ENCODE measurements at places on chromosomes 7 and 10.

DNA sequence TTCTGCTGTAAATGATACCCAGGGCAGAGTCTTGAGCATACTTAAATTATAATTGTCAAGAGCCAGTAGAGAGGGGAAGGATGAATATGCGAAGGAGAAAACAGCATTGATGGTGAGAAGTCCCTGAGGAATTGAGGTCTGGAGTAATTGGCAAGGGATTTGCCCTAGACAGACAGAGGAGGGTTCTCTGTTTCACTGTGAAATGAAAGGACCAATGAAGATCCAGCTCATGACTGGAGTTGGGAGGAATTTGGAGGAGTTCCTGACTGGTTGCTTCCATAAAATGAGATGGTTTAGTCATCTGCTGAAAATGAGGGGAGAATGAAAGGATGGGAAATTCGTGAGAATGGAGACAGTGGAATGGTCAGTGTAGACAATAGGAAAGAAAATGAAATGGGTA, 6.8 kb downstream of the PRPF18 start:
- DNase-seq, result no peak

- DNase-seq, result no peak
Observed at GRCh38 chr7:17988141-17988540, 39.5 kb downstream of the PRPS1L1 start.

- DNase-seq, result no peak
Observed at GRCh38 chr7:66867198-66867790, 53.7 kb upstream of the TMEM248 start.

DNA sequence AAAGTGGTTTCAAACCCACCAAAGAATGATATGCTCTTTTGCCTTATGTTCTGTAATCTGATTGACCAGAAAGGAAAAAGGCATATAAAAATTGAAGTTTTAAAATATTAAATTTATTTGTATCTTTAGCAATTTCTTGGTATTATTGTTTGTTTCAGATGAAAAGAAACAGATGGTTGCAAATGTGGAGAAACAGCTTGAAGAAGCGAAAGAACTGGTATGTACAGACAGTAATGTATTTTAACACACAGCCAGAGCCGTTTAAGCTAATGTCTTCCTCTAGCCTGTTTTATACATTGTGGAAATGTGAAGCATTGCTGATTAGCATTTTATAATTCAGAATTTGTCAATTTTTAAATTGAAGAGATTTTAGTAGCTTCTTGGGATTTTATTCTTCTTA, 13.4 kb downstream of the VTI1A start:
- DNase-seq, result no peak

DNA sequence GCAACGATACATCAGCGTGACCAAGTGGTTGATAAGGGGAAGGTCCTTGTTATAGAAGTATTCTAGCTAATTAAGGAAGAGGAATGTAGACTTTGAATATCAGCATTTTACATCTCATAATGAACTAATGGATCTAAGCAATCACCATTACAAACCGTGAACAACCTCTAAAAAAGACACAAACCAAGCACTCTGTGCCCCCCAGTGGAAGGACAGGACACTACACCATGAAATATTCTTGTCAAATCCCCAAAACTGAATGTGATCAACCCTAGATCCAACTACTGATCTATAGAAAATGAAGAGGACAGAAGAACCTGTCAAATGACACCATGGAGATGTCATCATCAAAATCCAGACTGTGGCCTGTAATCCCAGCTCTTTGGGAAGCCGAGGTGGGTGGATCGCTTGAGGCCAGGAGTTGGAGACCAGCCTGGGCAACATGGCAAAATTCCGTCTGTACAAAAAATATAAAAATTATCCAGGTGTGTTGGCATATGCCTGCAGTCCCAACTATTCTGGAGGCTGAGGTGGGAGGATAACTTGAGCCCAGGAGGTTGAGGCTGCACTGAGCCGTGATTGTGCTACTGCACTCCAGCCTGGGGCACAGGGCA, 111.3 kb upstream of the CARD11 start:
- DNase-seq, result peak; percentile 4

- no peak for DNase-seq
Observed at GRCh38 chr7:90276033-90276728, 31.2 kb downstream of the CFAP69 start.

DNA sequence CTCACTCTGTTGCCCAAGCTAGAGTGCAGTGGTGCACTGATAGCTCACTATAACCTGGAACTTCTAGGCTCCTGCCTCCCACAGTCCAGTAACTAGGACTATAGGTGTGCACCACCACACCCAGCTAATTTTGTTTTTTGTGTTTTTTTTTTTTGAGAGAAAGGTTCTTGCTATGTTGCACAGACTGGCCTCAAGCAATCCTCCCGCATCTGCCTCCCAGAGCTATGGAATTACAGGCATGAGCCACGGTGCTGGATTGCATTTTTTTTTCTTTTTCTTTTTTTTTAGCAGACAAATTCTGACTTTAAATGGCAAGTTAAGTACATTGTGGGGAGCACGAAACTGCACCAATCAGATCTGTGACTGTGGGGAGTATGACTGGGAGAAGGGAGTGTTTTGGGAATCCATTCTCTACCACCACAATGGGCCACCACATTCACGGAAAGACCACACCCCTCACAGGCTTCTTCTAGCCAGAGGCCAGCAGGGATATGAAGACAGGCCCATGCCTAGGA, 58.1 kb upstream of the MSMB start:
- no peak for DNase-seq

- no peak for DNase-seq
Observed at GRCh38 chr10:54691331-54691730, 109.7 kb downstream of the PCDH15 start.

GRCh38 chr7:84196084-84196503, 1.5 kb upstream of the SEMA3A start:
- DNase-seq, result no peak

- DNase-seq, result no peak
Observed at GRCh38 chr10:97001183-97001991, 169.3 kb downstream of the LCOR start.

DNA sequence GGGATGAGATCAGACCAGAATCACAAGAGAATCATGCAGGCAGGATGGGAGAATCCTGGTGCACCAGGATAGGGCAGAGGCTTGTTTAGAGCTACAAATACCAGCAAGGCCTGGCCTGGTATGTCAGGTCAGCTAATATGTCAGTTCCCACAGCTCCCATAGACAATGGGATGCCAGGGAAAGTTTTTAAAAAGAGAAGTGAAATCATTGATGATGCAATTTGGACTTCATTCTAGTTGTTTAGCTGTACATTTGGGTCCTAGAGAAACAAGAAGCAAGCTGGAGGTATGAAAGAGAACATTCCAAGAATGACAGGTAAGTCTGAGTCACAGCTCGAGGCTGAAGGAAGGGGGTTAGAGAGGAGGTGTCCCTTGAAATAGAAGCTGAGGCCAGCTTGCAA, 45.2 kb downstream of the GPR141 start:
- DNase-seq, result no peak

GRCh38 chr7:157268540-157268939, 68.3 kb upstream of the DNAJB6 start:
- no peak for DNase-seq

DNA sequence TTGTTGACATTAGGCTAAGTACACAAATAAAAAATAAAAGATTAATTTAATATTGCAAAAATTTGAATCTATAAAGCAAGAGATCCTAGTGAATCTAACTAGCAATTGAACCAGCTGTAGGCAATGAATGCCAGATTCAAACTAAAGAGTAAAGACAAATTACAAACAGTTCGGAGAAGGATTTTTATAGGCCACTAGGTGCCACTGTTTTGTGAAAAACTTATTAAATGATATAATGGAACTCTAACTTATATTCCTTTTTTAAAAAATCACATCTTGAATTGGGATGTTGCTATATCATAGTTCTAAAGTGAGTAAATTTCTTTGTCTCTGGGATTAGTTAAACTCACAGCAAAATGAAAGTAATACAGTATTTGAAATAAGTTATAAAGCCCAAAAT, 39.1 kb upstream of the GNAI1 start:
- no peak for DNase-seq

DNA sequence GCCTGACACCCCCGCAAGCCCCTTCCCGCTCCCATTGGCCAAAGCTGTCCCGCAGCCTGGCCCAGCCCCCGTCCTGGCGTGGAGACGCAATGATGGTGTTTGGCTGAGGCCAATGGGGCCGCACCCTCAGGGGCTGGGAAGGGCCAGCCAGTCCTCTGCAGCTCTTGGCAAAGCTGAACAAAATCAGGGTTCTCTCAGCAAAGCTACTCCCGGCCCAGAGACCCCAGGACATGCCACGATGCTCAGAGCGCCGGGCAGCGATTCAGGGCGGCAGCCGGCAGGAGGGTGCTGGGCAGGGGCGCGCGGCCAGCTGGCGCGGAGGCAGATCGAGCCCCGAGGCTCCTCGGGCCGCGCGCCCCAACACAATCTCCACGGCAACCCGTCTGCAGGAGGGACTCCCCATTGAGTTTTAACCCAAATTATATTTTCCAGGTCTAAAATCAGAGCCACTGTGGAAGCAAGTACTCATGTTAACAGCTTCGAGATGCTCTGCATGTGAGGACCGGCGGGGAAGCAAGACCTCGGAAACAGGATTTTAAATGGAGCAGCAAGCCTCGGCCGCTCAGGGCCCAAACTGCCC, 8.8 kb upstream of the CNPY1 start:
- DNase-seq, result no peak

- no peak for DNase-seq
Observed at GRCh38 chr7:135213831-135214230, 2.5 kb upstream of the WDR91 start.
